Stimulated activated CD8-positive, alpha-beta memory T cell treated with anti-CD3 and anti-CD28 coated beads, Interleukin-4, amount 100 ng/mL, for 1 hour (primary cell): ENCODE measurements at places on chromosomes 7 and 10.

GRCh38 chr10:118958984-118959925 lies 70.3 kb upstream of the NANOS1 start:
- DNase-seq, result no peak

DNA sequence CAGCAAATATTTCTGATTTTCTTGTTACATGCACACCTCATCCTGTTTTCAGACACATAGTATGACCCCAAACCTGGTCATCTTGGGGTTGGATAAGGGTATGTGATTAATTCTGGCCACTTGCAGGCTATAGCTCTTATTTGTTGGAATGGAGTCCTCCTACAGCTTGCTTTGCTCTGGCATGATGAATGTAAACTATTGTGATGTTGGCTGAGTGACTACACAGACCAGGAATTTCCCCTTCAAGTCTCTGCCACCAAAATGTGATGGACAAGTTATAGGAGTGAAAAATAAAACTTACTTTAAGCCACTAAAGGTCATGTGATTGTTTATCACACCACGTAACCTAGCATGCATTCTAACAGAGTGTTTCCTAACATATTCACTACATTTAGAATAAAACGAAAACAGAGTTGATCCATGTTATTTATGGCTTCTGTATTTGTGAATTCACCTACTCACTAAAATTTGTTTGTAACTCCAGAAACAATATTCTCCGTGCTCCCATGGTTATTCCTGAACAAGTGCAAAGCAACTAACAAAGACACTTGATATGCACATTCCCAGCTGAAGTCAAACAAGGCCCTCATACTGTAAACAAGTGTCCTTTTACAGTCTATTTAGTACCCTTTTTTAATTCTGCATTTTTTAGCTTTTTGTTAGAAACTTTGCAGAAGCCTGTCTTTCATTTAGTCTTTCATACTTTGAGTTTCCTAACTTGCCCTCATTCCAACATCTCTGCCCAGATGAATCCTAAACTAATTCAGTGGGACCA lies 599.2 kb upstream of the PCDH15 start:
- DNase-seq, result no peak

DNA sequence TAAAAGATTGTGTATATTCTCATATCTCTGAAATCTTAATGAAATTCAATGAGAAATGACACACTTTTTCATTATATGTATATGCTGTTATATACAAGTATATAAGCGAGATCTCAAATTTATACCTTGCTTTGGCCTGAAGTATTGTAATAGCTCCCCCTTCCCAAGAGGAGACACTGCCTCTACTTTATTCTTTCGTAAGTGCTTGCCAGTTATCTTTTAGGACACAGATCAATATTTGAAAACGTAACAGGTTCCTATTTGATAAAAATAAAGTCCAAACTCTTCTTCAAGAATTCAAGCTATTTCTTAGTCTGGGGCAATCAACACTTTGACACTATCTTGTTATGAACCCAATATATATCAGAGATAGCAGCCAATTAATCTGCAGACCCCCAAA lies 24.9 kb downstream of the WASL start:
- no peak for DNase-seq

- DNase-seq, result no peak
Measured at GRCh38 chr10:22345301-22346095, at the start of gene SPAG6. TSS of gene SPAG6 (plus strand) at chr10:22345496. CDS start at chr10:22345612, 116 bp downstream.

DNA sequence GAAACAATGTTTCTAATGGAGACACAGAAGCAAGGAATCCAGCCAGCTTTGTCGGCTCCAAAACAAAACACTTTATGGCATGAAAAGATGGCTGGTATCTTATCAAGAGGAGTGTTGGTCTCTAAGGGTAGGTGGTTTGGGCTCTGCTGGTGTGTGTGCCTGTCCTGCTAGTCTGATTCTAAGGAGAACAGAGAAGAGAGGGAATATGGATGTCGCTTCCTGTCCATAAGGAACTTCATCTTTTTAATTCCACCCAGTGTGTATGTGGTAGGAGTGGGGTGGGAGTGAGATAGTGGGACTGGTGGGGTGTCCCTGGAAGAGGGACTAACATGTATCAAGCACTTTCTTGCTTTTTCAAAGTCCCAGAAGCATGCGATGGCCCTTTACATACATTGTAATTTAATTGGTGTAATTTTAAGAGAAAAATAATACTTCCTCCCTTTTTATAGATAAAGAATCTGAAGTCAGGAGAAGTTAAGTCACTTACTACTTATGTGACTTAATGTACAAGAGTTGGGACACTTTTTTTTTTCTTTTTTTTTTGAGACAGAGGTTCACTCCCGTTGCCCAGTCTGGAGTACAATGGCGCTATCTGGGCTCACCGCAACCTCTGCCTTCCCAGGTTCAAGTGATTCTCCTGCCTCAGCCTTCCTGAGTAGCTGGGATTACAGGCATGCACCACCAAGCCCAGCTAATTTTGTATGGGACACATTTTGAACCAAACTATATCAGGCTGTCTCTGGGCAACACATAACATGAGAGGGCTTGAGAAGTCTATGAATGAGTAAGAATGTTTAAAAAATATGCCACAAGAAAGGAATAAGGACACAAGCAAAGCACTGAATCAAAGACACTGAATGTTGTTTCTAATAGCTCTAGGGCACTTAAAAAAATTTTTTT lies 18.8 kb downstream of the NT5C3A start:
- no peak for DNase-seq

DNA sequence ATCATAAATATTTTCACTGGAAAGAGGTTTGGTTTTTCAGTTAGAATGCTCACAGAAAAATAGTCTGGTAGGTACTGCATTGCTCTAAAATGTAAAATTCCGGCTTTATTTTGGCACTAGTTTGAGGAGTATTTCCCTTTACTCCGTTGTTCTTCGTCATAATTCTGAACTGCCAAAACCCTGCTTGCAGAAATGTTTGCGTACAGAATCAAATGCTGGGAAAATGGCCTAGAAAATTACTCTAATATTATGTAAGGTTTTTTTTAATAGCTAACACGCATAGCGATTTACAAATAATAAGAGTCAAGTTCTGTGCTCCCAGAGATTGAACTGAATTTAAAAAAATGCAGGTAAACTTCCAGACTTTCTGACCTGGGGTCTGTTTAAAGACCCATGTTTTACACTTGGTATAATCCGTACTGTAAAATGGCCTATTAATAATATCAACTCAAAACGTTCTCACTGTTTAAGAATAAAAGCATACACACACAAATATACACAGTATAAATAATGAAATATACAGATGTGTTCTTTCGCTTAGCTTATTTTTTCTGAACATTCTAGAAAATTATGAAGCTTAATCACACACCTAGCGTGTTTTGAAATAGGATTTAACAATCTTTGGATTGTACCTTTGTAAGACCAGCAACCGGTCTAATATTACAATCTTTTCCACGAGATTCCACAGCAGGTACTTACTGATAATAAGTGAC lies 23.5 kb upstream of the ANLN start:
- no peak for DNase-seq

GRCh38 chr7:16667355-16667754 lies 21.4 kb downstream of the BZW2 start:
- no peak for DNase-seq

GRCh38 chr10:119421891-119422681 lies 120.4 kb downstream of the RGS10 start:
- no peak for DNase-seq

DNA sequence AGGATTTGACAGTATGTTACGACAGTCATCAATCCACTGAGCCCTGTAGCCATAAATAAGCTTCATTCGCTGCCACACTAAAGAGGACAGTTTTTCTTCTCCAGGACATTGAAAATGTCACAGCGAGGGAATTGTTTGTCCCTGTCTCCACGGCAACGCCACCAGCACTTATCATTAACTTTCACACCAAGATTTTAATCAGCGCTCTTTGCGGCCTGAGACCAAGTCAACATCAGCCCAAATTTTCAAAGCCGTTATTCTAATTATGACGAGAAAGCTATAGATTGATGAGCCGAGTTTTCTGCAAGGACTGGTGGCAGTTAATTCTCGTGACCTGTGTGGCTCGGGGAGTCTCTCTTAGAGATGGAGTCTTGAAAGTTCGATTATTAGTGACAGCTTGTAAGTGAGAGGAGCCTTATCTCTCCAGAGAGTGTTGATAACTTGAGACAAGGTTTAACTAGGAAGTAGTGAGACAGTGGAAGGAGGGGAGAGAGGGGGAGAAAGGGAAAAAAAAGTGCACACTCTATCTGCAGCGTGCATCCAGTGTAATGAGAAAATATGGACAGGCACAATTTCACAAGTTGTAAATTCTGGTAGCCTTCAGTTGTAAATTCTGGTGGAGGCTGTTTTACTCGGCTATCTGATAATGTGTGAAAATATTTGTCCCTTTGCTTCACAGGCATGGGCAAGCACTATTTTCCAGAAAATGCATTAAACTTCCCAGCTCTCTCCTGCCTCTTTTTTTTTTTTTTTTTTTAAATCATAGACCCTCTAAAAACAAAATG lies 473.3 kb downstream of the LRMDA start:
- DNase-seq, result no peak

DNA sequence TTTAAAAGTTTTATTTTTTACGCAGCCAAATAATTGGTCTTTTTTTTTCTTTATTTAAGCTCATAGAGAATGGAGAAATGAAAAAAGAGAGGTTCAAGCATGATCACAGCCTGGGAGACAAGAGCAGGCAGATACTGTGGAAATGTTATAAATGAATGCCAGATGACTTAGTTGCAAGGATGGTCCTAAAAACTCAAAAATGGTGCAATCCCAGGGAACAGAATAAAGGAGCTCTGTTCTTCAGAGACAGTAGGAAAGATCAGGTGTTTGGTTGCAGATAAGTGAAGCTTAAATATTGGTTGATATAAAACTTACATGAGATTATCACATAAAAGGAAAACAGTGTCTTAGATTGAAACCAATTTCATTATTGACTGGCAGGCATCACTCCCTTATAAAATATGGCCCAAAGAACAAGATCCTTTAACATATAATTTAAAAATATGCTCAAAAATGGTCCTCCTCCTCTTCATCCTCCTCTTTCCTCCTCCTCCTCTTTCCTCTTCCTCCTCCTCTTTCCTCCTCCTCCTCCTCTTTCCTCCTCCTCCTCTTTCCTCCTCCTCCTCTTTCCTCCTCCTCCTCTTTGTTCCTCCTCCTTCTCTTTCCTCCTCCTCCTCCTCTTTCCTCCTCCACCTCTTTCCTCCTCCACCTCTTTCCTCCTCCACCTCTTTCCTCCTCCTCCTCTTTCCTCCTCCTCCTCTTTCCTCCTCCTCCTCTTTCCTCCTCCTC lies 18.6 kb downstream of the GNAT3 start:
- DNase-seq, result no peak

- DNase-seq, result no peak
Measured at GRCh38 chr10:93378997-93379730, 103.0 kb downstream of the MYOF start.

DNA sequence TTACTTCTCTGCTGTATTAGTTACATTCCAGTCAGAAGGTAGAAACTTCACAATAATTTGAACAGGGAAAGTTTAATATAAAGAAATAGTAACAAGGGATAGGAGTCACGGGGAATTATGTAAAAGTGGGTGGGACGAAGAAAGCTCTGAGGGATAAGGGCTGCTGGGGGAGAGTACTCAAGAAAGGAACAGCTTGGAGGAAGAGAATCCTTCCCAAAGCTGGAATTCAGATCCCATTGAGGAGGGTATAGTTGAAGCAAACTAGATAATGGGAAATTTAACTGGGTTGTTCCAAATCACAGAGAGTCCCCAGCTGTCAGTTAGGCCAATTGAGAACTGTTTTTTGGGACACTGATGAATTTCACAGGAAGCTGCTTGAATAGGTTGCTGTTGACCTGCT lies 53.2 kb upstream of the MACC1 start:
- no peak for DNase-seq

DNA sequence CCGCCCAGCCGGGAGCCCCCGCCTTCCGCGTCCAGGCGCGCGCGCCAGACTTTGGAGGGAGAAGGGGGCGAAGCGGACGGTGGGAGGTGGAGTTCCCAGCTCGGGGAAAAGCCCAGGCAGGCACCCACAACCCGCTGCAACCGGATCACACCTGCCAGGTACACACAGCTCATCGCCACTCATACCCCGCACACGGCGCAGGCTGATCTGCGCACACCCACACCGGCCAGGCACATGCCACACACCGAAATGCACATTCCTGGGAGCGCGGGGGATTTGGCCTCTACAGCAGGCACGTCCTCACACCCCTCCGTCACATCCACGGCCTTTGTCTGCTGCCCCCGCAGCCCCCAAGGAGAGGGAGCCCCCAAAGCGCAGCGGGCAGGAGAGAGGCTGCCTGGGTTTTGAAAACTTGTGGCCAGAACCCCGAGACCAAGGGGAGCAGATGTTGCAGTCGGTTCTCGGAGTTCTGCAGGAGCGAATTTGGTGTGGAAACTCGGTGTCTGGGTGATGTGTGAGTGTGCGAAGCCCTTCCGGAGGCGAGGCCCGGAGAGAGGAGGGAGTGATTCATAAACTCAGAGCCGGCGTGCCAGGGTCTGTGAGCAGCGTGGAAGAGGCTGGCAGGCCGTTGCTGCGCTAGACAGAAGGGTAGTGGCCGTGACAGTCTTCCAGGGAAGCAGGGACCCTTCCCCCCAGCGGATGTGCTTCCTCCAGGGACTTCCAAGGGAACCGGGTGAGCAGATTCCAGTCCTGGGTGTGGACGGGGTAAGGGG lies 734 bp downstream of the CHST3 start:
- DNase-seq, result no peak

DNA sequence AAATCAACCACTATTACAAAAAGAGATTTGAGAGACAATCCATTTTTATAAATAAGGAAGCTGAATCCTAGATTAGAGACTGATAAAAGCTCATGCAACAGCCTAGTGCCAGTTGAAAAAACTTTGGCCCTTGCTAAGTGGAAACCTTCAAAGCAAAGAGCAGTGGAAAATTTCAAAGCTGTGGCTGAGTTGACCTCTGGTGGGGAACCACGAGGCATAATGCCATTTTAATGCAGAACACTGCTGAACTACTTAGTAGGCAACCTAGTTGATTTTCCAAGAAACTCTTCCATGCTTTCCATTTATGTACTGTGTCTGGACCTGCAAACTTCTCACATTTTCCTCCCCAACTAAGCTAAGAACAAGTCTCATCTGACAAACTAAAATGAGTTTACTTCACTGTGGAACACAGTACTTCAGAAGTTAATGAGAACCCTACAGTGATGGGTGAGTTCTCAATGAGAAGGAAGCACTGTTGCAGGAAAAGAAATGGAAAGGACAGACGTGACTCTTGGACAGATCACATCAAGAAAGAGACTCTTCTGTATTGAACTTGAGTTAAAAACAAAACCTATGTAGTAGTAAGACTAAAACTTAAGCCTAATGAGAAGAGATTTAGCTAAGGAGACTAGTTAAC lies 19.5 kb downstream of the FZD9 start:
- no peak for DNase-seq

DNA sequence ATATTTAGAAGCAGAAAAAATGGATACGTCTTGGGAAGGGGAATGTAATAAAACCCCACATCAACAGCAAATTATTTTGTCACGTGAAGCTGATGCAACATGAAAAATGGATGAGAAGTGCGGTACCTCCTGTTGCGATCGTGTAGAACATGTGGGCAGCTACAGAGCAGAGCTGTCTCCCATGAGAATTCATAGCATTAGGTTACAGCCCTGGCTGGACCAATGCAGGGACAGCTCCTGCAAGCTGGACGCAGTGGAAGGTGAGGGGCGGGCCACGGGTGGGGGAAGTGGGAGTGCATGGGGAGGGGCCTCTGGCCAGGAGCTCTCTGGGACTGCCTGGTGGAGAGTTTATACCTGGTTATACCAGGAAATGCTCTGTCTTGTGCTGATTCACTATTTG lies 120.3 kb downstream of the GATA3 start:
- no peak for DNase-seq
